ENCODE measurements at places on chromosomes 3 and 15. TPM values are rescaled to one million over a fixed set of nuclear protein-coding genes. Genes with fewer than 3 reads are reported as not detected.

GRCh38 chr15:66803182-66803729 is 101.2 kb downstream of the SMAD6 start:
- H3K36me3 ChIP-seq = no peaks in the 10 kb centered on the region
- no peaks in the 10 kb centered on the region for H3K4me1 ChIP-seq
- H3K27me3 ChIP-seq = peaks cover 7% of the 10 kb centered on the region
- H3K27ac ChIP-seq = no peak overlapping the region

- H3K36me3 ChIP-seq = no peaks in the 10 kb centered on the region
- peak; percentile 33 for DNase-seq
- peaks cover 5% of the 10 kb centered on the region for H3K4me1 ChIP-seq
These were observed 22.3 kb upstream of the SMCO1 start for GRCh38 chr3:196537319-196537984.

- H3K36me3 ChIP-seq = no peaks in the 10 kb centered on the region
- DNase-seq = no peak
- no peak overlapping the region for H3K4me3 ChIP-seq
- no peak overlapping the region for H3K27ac ChIP-seq
- H3K27me3 ChIP-seq = peaks cover 14% of the 10 kb centered on the region
- H3K4me1 ChIP-seq = no peaks in the 10 kb centered on the region
These were observed 38.6 kb downstream of the MAGEF1 start for GRCh38 chr3:184672977-184673870.

The TRPM7 gene
- 43.6 TPM for total RNA-seq

The SQOR gene
- 100 TPM for total RNA-seq
